Thyroid gland (tissue), 4 donors: ENCODE measurements at places on chromosomes 2 and 18. TPM values are rescaled to one million over a fixed set of nuclear protein-coding genes. Genes with fewer than 3 reads are reported as not detected.

DNA sequence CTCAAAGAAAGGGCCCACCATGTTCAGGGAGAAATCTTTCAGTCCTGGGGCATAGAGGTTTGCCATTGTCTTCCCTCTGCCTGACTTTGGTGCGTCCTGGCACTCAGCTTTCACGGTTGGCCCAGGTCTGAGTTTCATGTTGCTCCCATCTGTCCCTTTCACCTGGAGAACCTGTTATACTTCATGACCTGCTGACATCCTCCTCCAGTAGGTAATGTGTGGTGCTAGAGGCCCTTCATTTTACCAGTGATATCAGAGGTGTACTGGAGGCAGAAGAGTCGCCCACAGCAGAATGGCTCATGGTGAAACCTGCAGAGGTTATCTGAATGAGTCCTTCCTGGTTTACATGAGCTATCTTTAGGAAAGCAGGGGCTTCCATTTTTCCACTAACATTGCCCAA lies 128.8 kb upstream of the DLX2 start:
- DNase-seq, result no peak

DNA sequence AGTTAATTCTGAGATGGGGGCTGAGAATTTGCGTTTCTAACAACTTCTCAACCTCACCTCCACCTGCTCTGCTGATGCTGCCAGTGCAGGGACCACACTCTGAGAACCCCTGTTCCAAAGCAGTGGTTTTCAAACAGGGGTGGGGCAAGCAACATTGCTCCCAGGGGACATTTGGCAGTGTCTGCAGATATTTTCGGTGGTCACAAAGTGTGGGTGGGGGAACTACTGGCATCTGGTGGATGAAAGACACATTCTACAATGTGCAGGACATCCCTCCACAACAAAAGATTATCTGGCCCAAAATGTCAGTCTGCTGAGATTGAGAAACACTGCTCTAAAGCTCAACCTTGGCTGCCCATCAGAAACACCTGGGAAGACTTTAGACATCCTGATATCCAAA lies 188.7 kb upstream of the SATB2 start:
- DNase-seq, result no peak

- DNase-seq, result no peak
Observed at GRCh38 chr2:185643434-185643833, 95.2 kb upstream of the FSIP2 start.

- no peak for DNase-seq
Observed at GRCh38 chr2:198596985-198597384, 792.6 kb downstream of the PLCL1 start.

DNA sequence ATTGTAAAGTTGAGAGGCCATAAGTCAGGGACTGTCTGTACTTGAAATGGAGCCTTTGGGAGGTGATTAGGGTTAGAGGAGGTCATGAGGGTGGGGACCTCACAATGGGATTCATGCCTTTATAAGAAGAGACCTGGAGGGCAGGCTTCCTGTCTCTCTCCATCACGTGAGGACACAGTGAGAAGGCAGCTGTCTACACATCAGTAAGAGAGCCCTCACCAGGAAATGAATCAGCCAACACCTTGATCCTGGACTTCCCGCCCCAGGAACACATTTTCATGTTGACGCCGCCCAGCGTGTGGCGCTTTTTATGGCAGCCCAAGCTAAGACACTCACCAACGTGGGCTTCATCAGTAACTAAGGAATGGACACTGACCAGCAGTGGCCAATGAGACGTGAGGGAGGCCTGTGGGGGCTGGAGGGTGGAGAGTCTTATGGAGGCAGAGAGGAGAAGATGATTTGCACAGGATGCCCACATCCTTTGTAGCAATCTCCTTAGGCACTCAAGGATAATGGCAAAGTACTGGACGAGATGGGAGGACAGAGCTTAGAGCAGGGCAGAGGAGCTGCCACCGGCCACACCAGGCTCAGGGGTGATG lies 162.7 kb downstream of the EIPR1 start:
- no peak for DNase-seq

DNA sequence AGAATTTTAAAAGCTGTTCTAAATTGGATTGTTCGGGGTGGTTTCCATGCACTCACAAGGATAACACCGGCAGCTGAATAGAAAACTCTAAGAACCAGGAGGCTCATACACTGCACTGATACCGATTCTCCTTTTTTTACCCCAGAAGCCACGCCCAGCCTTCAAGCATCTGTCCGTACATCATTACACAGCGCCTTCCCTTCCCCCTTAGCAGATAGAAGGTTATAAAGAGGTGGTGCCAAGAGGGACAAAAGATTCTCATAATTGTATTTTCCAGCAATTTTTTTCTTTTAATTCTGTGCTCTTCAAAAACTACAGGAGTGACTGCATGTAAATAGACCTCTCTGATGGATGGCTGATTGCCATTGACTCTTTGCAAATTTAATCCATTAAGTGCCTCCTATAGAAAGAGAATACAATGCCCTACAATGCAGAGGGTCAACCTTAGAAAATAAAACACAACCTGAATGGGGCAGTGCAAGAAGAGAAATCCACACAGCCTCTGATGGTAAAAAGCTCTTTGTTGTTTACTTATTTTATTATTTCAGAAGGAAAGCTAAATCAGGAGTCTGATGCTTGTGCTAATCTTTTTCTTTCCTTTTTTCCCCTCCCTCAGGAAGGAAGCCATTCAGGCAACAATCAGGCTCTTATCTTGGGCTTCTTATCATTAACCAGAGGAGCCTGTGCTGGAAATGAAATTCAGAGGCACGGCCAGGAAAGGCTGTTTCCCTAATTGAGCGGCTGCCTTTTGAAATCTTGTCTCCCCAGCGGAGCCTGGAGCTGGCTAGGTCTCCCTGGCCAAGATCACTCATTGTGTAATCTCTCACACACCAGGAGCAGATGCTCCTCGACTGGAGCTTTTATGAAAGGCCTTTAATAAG lies 198.9 kb upstream of the NABP1 start:
- DNase-seq, result no peak

- no peak for DNase-seq
Observed at GRCh38 chr18:13831864-13832508, 8.0 kb downstream of the MC5R start.

- DNase-seq, result no peak
Observed at GRCh38 chr2:193806088-193806774, 1611.5 kb upstream of the TMEFF2 start.

GRCh38 chr2:42791606-42792005 lies 777 bp downstream of the HAAO start:
- DNase-seq, result no peak

DNA sequence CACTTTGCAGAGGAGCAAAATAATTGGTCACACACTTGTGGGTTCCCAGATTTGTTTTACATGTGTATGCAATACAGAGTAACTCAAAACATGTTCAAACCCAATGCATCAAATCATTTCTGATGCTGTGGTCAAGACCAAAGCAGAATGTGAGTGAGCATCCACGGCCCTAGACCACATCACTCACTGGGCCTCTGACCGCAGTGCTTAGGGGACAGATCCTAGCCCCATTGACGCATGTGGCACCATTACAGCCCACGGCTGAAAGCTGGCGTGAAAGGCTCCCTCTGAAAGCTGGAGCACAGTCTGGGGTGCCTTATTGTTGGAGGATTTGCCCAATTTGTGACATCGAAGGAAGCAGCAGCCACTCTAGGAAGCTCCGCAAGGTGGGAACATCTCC lies 498.8 kb upstream of the TCF4 start:
- DNase-seq, result no peak

DNA sequence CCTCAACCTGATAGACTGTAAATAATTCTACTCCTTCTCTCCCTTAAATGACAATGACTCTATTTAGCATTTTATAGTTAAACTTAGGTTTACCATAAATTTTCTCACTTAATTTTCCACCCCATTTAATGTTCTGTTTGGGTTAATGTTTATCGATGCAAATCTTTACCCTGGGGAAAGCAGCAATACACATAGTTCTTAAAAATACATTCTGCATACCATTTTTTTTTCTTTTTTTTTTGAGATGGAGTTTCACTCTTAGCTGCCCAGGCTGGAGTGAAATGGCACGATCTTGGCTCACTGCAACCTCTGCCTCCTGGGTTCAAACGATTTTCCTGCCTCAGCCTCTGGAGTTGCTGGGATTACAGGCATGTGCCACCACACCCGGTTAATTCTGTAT lies 14.0 kb downstream of the STAM2 start:
- no peak for DNase-seq

DNA sequence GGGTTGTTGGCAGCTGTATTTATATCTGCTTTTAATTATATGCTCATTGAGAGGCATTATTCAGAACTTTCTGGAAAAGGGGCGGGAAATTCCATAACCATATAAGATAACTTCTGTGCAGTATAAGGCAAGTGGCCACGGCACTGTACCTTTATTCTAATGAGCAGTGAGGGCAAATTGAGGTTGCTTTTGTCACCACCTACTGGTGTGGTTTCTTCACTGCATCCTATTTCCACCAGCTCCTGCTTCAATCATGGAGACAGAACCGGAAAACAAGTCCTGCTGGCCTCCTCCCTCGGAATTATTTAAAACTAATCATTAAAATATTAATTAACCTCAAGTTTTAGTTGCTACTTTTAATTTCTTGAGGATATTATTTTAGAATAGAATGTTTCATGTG lies 759.4 kb downstream of the CBLN2 start:
- DNase-seq, result no peak

FOXI3 gene
- total RNA-seq, result not detected

HOXD13 gene
- not detected for total RNA-seq

SRD5A2 gene
- total RNA-seq, result not detected

IL36RN gene
- total RNA-seq, result not detected

CKAP2L gene
- total RNA-seq, result 0.29 TPM
